ENCODE measurements at places on chromosomes 4 and X. TPM values are rescaled to one million over a fixed set of nuclear protein-coding genes. Genes with fewer than 3 reads are reported as not detected.

Gene CD99L2
- 48.4 TPM for polyA plus RNA-seq

Gene C1QTNF7
- polyA plus RNA-seq, result not detected

Gene SHOX
- not detected for polyA plus RNA-seq

Gene CLDN22
- not detected for polyA plus RNA-seq

Data from endothelial cell of umbilical vein (primary cell).